Stimulated activated CD4-positive, alpha-beta T cell treated with anti-CD3 and anti-CD28 coated beads, Interleukin-15, amount 100 ng/mL, for 1 hour (primary cell): ENCODE measurements at places on chromosomes 1 and 21.

DNA sequence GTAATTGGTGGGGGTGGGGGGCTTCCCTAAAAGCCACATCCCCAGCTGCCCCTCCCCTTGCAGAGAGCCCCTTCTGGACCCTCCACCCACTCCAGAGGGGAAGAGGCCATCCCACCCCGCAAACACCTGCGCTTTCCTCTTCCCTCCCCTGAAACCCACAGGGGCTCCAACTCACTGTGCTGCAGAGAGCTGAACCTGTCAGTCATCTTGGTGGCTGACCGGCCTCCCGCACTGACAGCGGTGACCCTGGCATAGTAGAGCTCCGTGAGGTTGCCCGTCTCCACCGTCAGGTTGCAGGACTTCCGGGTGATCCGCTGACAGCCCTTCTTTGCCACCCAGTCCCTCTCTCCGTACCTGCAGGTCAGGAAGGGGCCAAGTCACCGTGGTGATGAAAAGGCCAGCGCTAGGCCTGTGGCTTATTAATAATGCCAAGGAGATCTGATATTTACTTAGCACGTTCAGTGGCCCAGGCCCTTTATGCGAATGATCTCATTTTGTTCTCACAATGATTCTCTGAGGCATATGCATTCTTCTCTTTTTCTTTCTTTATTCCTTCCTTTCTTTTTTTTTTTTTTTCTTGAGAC, 5.9 kb downstream of the IL22RA1 start:
- DNase-seq, result no peak

- DNase-seq, result no peak
Observed at GRCh38 chr1:234763367-234763766, 153.4 kb upstream of the IRF2BP2 start.

DNA sequence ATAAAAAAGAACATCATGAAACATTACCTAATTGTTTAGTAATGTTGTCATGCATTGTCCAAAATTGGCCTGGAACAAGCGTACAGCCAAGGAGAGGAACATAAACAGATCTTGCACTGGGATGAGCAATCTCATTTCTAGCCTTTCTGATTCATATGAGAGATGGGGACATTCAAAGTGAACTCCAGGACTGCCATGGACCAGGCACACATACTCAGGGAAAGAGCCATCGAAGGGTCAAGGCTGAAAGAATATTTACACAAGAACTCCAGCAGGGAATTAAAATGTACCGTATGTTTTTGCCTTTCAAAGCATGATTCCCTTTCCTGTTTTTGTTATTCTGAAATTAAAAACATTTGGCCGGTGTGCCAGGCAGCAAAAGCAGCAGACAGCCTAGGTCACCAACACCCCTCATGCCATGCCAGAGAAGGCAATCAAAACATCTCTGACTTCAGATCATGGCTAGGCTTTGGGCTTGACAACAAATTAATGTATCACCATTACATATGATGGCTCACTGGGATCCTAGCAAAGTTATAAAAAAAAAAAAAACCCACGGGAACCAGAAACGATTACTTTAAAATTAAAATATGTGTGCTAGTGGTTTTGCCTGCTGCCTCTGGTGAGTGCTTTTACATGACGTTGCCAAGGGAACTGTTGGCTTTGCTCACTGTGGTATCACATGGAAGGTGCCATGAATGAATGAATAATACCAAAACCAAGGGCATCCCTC, 159.8 kb downstream of the TGFBR3 start:
- DNase-seq, result no peak

DNA sequence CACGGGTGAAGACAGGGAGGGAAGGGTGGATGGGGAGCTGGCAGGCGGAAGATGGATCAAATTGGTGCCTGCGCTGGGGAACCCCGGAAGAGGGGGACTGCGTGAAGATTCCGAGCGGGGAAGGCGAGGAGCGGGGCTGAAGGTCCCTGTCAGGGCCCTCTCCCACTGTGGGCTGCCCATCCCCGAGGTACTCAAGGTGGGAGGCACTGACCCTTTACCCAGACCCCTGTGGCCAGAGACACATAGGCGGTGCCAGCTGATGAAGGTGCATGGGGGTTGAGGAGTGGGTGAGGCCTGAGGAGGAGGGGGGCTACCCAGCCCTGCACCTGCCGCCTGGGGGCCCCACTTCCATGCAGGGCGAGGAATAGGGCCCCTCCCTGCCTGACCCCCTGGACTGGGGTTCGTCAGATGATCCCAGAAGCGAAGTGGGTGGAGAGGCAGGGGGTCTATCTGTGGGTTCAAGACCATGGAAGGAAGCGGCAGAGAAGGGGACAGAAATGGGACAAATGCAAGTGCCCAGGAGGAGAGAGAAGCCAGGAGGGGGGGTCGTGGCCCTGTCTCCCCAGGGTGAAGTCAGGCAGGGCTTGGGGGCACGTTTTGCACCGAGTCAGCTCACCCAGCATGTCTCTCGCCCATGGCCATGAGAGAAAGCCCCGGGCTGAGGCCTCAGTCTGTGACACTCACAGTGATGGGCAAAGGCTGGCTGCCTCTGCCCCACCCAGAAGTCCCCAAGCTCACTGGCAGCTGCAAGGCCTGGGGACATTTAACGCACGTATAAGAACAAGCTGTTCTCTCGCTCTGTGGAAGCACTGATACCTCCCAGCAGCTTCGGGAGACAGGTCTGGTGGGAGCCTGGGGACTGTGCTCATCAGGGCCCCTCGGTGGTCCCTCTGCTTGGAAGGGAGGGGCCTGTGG, 7.0 kb upstream of the MMEL1 start:
- no peak for DNase-seq

- DNase-seq, result no peak
Observed at GRCh38 chr1:218604217-218604616, 259.1 kb downstream of the TGFB2 start.

- no peak for DNase-seq
Observed at GRCh38 chr1:86069757-86070145, 86.8 kb downstream of the COL24A1 start.

GRCh38 chr1:162823231-162823630, 32.7 kb downstream of the HSD17B7 start:
- no peak for DNase-seq

DNA sequence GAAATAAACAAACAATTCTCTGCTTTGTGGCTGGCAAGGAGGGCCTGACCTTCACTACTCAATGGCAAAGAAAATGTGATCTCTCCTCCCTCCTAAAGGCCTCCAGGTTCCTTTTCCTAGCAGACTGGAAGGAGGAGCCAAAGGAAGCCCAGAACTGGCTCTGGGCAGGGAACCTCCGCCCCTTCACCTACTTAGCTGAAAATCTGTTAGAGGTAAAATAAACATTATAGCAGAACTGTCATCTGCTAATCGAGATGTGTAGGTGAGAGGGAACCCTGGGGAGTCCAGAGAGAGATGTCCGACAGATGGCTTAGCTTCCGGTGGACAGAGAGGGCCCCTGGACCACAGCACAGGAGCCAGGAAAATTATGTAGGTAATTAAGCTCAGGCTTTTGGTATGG, 75.2 kb upstream of the KCNA3 start:
- DNase-seq, result no peak

DNA sequence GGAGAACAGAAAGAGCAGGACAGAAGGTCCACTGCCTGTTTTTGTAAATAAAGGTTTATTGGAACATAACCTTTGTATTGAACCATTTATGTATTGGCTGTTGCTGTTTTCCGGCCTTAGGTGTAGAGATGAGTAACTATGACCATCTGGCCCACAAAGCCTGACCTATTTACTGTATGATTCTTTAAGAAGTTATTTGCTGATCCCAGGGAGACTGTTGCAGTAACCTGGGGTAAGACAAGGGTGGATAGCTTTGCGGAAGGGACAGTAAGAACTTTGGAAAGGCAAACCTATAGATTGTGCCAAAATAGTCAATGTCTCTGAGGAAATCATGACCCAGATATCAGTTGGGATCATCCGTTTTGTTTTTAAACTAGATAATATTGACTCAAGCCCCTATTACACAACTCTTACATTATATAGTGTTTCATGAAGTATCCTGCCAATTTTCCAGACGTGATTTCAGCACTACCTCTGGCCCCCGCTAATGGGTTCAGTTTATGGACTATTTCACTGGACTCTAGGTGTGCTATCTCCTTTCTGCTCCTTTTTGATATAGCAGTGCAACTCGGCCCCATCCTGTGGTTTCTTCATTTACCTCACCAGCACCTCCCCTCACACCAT, 20.8 kb upstream of the TLCD4 start:
- no peak for DNase-seq

- DNase-seq, result no peak
Observed at GRCh38 chr1:61914823-61915482, 172.7 kb downstream of the PATJ start.
